Naive thymus-derived CD8-positive, alpha-beta T cell (primary cell): ENCODE measurements at places on chromosomes 7 and 10. TPM values are rescaled to one million over a fixed set of nuclear protein-coding genes. Genes with fewer than 3 reads are reported as not detected.
A peak's percentile ranks its signal among the peaks of the same experiment; 100 is the strongest.

DNA sequence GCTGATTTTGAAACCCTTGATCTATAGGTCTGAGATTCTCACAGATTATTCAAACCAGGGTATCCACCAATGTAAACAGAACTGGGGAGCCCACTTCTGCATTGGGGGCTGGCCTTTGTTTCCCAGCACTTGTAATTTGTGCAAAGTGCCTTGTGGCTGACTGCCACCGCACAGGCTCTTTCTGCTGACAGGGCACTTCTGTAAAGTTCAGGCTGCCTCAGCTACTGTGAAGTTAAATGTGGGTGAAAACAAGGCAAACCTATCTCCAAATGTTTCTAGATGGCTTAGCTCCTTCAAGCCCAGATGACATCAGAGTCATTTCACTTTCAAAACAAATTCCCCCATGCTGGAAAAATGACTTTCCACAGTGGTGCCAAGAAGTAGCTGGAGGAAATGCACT, 54.7 kb downstream of the GRID1 start:
- no peak overlapping the region for H3K4me3 ChIP-seq
- no peaks in the 10 kb centered on the region for H3K36me3 ChIP-seq
- H3K27ac ChIP-seq, result no peak overlapping the region
- H3K27me3 ChIP-seq, result peaks cover 13% of the 10 kb centered on the region
- DNase-seq, result no peak

GRCh38 chr7:151382079-151382885, 27.6 kb downstream of the WDR86 start:
- H3K36me3 ChIP-seq, result no peaks in the 10 kb centered on the region
- peak overlapping the region; percentile 90 for H3K27ac ChIP-seq
- H3K4me3 ChIP-seq, result peak overlapping the region; percentile 76
- DNase-seq, result peak; percentile 55
- peaks cover 14% of the 10 kb centered on the region for H3K4me1 ChIP-seq

GRCh38 chr7:155231941-155232340, 65.7 kb upstream of the INSIG1 start:
- H3K4me3 ChIP-seq, result no peak overlapping the region
- H3K27ac ChIP-seq, result no peak overlapping the region
- H3K27me3 ChIP-seq, result peaks cover 2% of the 10 kb centered on the region
- no peaks in the 10 kb centered on the region for H3K36me3 ChIP-seq

GRCh38 chr7:116483271-116483942, 16.1 kb upstream of the CAV2 start:
- H3K4me1 ChIP-seq, result no peaks in the 10 kb centered on the region
- no peaks in the 10 kb centered on the region for H3K36me3 ChIP-seq
- H3K27me3 ChIP-seq, result peaks cover 27% of the 10 kb centered on the region
- DNase-seq, result no peak

DNA sequence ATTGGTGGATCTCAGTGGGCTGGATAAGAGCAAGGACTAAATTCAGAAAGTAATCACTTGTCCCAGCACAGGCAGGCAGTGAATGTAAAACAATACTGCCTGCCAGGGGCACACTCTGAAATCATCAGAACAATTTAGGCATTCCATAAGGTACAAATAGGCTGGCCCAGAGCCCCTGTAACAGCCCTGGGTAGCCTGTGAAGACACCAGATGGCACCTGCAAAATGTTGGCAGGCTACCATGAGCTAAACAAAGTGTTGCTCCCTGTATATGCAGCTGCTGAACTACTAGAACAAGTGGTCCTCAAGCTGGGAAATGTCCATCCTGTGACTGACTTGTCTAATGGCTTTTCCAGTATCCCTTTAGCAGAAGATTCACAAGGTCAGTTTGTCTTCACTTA, 3.0 kb upstream of the PRSS37 start:
- no peak overlapping the region for H3K4me3 ChIP-seq
- no peaks in the 10 kb centered on the region for H3K4me1 ChIP-seq
- DNase-seq, result no peak
- no peak overlapping the region for H3K27ac ChIP-seq

- no peaks in the 10 kb centered on the region for H3K36me3 ChIP-seq
- no peak for DNase-seq
- H3K27ac ChIP-seq, result no peak overlapping the region
- no peaks in the 10 kb centered on the region for H3K27me3 ChIP-seq
These were observed 258.5 kb downstream of the HDAC9 start for GRCh38 chr7:18753972-18754610.

HIBADH gene
- 16.1 TPM for total RNA-seq

AOC1 gene
- total RNA-seq, result not detected

HOXA4 gene
- total RNA-seq, result 0.31 TPM

JAKMIP3 gene
- 0.16 TPM for total RNA-seq

SEMA3E gene
- not detected for total RNA-seq
